ENCODE measurements at places on chromosomes 5 and 9. TPM values are rescaled to one million over a fixed set of nuclear protein-coding genes. Genes with fewer than 3 reads are reported as not detected.
A peak's percentile ranks its signal among the peaks of the same experiment; 100 is the strongest.

DNA sequence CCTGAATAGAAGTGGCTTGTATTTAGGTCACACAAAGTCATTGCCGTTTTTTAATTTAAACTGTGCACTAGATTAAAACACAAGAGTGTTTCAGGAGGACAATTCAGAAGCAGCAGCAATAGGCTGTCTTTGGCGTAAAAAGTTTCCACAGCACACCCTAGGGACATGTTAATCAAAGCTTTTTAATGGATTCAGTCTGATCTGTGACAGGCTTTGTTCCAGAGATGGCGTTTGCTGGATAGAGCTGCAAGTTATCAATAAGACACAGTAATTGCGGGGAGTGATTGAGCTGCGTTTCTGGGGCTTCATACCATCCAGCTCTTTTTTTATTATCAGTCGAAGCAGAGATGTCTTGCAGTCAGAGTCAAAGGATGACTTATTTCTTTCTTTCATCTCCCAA, 300.3 kb downstream of the ZNF608 start:
- no peak for DNase-seq

DNA sequence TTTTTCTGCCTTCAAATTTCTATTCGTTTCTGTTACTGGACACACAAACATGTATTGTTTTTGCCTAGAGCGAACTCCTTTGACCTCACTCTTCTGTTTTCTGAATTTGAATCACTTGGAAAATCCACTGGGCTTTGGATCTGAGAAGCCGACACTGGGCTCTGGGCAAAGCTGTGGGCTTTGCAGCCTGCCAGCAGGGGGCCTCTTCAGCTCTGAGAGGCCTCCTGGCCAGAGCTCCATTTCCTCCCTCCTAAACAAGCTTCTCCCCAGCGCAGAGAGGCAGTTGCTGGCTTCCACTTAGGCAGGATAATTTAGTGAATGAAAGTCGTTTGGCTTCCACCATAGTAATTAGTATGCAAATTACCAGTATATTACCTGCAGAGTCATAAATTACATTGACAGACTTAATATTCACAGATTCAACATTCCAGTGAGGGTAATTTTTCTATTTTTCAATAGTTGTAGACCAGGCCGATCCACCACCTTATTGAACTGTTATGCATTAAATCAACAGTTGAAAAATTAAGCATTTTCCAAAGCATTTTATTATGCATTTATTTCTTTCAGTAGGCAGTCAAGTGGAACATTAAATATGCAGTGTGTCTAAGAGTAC, 104.0 kb upstream of the ZNF366 start:
- peak; percentile 34 for DNase-seq

Gene PELO
- 27.8 TPM for polyA plus RNA-seq

DNA sequence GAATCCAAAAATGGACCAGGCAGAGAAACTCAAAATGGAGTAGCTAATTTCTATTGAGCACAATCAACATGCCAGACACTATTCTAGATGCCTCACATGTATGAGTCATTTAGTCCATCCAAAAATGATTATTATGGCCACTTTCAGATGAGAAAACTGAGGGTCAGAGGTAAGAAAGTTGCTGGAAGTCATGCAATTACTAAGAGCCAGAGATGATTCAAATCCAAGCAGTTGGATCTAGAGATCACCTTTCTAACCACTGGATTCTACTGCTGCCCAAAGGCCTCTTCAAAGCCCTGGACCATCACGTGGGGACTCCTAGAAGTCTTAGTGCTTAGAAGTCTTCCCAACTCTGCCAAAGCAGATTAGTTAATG, 51.8 kb upstream of the HMHB1 start:
- no peak for DNase-seq

Gene SPAG8
- polyA plus RNA-seq, result 5.6 TPM

DNA sequence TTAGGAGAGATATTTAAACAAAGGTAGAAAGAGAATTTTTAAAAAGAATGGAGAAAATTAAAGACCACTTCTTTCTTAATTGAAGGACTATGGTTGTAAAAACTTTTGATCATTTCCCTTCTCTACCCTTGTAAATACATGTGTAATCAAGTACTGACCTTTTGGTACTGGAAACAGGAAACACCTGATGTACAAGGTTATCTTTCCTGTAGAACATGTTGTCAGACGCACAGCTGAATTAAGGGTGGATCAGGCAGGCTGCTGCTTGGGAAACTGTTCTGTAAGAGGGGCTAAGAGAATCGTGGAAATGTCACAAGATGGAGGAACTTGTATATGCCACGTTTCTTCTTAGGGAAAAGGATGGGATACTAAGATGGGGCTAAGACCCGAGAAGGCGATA, 341.6 kb downstream of the ZNF608 start:
- DNase-seq, result no peak

Gene NRG2
- polyA plus RNA-seq, result 0.93 TPM

- DNase-seq, result no peak
These were observed 2071.4 kb downstream of the MAT2B start for GRCh38 chr5:165576678-165577275.

- DNase-seq, result no peak
These were observed 19.9 kb downstream of the DTWD2 start for GRCh38 chr5:118968406-118968911.

Gene GMCL2
- polyA plus RNA-seq, result not detected

DNA sequence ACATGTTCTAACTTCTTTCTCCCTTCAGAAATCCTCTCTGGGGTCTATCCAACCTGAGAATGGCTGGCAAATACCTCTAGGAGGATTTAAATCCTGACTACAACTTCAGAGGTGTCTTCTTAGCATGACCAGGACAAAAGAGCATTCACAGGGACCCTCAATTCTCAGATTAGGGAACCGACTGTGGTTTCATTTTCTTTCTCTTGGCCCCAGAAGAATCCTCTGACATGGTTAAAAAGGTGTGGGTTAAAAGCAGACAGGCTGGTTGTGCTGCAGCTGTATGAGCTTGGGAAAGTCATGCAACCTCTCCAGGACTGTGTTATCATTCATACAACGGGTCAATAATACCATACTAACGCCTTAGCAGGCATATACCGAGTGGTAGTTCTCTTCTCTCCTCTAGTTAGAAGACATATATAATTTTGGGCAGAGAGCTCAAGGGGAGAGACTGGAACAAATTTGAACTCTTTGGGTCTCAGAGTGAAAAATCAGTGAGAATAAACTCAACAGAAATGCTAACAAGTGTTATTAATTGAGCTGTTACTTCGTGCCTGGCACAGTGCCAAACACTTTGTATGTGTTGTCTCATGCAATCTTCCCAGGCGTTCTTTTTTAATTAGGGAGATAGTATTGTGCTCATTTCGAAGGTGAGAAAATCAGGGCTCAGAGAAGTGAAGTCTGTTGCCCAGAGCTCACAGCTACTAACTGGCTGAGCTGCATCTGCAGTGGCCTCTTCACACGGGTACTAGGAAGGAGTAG, 35.2 kb downstream of the INSYN2B start:
- no peak for DNase-seq

DNA sequence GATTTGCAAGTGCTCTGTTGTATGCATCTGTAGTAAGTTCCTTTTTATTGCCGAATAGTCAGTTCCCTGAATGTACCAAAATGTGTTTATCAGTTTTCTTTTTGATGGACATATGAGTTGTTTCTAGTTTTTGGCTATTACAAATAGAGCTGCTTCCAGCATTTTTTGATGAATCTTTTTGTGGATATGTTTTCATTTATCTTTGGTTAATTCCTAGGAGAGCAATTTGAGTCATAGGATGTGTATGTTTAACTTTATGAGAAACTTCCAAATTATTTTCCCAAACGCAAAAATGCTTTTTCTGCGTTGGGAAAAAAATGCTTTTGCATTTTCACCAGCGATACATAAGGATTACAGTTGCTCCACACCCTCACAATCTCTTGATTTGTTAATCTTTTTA, 287.7 kb downstream of the FER start:
- no peak for DNase-seq

- DNase-seq, result no peak
These were observed 668.6 kb upstream of the DMAC1 start for GRCh38 chr9:8468045-8468637.

GRCh38 chr9:85723215-85723614, 18.5 kb downstream of the AGTPBP1 start:
- no peak for DNase-seq

- DNase-seq, result no peak
These were observed at the start of gene LAMC3 for GRCh38 chr9:131008909-131009618. LAMC3 (plus strand) TSS chr9:131009174; CDS start chr9:131009215, 41 bp downstream.

- no peak for DNase-seq
These were observed 136.4 kb downstream of the SLIT3 start for GRCh38 chr5:169164481-169164925.

Gene BBLN
- polyA plus RNA-seq, result 33.6 TPM

- no peak for DNase-seq
These were observed 44.3 kb downstream of the SMARCA2 start for GRCh38 chr9:2059274-2059929.

Gene ADRA1B
- polyA plus RNA-seq, result 0.85 TPM

Gene DTWD2
- 17.2 TPM for polyA plus RNA-seq

Gene DPYSL3
- 171 TPM for polyA plus RNA-seq

Gene PCDHAC1
- 0.09 TPM for polyA plus RNA-seq

DNA sequence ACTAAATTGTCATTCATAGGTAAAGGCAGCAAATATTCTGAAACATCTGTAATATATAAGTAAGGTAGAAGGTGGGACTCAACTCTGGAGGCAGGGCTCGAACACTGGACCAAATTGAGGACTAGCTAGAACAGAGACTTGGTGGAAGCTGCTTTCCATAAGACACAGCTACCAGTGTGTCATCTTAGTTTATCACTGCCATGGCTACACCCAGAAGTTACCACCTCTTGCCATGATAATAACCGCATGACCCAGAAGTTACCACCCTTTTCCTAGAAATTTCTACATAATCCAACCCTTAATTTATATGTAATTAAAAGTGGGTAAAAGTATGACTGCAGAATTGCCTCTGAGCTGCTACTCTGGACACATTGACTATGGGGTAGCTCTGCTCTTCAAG, 99.7 kb downstream of the STARD4 start:
- DNase-seq, result no peak

- no peak for DNase-seq
These were observed 719 bp downstream of the PAIP2 start for GRCh38 chr5:139342423-139342723.

DNA sequence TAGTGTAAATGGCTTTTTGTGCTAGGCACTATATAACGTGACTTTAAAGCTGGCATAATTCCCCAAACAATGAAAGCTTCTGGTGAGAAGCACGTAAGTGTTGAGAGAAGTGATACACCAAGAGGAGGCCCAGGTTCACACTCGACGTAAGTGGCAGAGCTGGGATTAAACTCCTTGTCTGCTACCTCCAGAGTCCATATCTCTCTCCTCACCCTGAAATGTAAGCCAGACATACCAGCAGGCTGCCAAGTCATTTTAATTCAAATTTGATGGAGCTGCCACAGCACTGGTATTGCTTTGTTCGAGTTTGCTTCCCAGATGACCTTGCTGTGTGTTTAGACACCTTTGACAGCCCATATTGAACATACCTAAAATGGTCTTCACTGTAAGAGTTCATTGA, 319.7 kb downstream of the GLIS3 start:
- DNase-seq, result no peak

GRCh38 chr5:93674138-93674537, 67.3 kb downstream of the POU5F2 start:
- DNase-seq, result no peak

Gene ARHGAP26
- 9.9 TPM for polyA plus RNA-seq

DNA sequence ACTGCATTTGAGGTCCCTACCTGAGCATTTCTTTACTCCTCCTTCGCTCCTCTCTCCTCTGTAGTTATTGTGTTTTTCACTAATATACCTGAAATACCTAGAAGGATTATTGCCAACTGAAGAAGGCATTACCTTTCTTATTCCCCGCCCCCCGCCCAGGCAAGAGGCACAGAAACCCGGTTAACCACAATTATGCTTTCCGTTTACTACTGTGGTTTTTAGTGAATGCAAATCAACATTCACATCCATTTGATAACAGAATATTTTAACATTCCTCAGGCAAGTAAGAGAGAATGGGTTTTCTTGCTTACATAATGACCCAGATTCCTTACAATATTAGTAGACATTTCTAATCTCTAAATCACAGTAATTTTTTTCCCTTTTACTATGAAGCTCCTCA, 136.9 kb downstream of the PCSK5 start:
- no peak for DNase-seq

- no peak for DNase-seq
These were observed 12.8 kb downstream of the ZFP62 start for GRCh38 chr5:180848265-180848664.

DNA sequence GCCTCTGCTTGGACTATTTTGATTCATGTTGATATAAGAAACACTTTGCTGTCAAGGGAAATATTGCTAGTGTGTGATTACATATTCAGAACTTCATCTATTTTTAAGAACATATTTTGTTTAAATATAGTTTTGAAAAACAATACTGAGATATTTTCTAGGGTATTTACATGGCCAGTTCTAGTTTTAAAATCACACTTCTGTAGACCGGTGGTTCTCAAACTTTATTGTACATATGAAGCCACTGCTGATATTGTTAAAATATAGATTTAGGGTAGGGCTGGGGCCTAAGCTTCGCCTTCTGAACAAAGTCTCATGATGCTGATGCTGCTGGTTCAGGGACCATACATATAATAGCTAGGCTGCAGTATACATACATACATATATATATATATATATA, 1000.0 kb downstream of the PTPRD start:
- no peak for DNase-seq

Measured in left renal pelvis (tissue), 4 donors.